Heart left ventricle (tissue), 16 donors: ENCODE measurements at places on chromosomes 5 and 9. TPM values are rescaled to one million over a fixed set of nuclear protein-coding genes. Genes with fewer than 3 reads are reported as not detected.
A peak's percentile ranks its signal among the peaks of the same experiment; 100 is the strongest.

GRCh38 chr5:161287436-161287835, 259.1 kb downstream of the GABRB2 start:
- DNase-seq = no peak

Gene OR2K2
- not detected for polyA plus RNA-seq

DNA sequence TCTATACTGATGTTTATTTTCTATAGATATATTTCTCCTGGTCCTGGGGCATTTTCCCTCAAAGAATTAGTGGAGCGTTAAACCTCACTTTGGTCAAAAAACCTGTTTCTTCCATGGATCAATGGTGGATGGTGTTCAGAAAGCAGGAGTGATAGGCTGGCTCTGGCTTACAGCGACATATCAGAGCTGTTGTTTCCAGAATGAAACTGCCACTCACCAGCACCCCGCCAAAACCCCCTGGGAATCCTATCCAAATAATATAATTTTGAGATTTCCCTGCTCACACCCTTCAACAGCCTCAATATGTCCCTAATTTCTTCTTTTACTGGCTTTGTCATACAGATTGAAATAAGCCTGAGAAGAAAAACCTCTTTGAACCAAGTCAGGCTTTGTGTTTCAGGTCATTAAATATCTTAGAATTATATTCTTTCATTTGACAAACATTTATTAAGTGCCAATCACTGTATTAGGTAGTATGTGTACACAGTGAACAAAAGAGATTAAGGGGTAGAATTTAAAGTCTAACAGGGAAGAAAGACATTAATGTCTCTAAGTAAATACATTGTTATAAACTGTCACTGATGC, 144.5 kb upstream of the GPR151 start:
- no peak for DNase-seq

GRCh38 chr5:16666883-16667398, 50.1 kb upstream of the RETREG1 start:
- peak; percentile 79 for DNase-seq

Gene FCN2
- 0.22 TPM for polyA plus RNA-seq

DNA sequence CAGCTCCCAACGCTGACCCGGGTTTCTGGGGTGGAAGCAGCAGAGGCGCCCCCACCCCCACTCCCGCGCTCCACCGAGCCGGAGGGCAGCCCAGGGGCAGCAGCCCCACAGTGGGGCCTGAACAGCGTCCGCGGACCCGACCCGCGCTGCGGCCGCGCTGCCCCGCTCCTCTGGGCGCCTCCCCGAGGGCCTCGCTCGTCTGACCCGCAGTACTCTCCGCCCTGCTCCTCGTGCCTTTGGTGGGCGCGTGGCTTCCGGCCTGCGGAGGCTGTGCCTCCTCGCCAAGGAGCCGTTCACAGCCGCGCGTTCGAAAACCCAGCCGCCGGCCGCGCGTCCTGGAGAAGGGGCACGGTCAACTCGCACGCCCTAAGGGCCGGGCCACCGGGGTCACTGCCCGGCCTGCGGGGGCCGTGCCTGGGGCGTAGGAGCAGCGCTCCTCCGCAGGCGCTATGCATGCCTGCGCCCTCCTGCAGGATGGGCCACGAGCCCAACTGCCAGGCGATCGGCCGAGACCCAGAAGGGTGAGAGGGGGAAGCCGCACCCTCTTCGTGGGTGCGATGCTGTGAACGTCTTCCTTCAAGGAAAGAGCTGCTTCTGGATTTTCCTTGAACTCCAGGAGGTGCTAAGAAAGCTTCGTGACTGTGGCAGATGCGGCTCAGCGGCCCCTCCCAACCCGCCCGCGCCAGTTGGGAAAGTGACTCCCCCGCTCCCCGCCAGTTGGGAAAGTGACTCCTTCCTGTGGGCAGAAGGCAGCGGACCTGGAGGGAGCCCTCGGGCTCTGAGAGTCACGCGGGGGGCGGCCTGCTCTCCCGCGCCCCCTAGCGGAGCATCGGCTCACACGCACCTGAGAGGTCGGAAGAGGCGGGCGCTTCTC, 82.7 kb downstream of the HSD17B3 start:
- peak; percentile 27 for DNase-seq
